ENCODE measurements at places on chromosomes 6 and 20. TPM values are rescaled to one million over a fixed set of nuclear protein-coding genes. Genes with fewer than 3 reads are reported as not detected.

Gene TRIM31
- polyA plus RNA-seq = not detected

Gene IYD
- not detected for polyA plus RNA-seq

Gene LHFPL5
- not detected for polyA plus RNA-seq

Gene SYTL3
- polyA plus RNA-seq = 8.0 TPM

Gene FOXF2
- 0.15 TPM for polyA plus RNA-seq

Gene PM20D2
- polyA plus RNA-seq = 3.2 TPM

Gene PSMB1
- polyA plus RNA-seq = 226 TPM

Gene C20orf144
- polyA plus RNA-seq = 0.03 TPM

Gene OR12D3
- not detected for polyA plus RNA-seq

Gene SUMO4
- polyA plus RNA-seq = 0.06 TPM

Gene ADGB
- not detected for polyA plus RNA-seq

Gene MATN4
- polyA plus RNA-seq = not detected

Gene PNPLA1
- polyA plus RNA-seq = not detected

DNA sequence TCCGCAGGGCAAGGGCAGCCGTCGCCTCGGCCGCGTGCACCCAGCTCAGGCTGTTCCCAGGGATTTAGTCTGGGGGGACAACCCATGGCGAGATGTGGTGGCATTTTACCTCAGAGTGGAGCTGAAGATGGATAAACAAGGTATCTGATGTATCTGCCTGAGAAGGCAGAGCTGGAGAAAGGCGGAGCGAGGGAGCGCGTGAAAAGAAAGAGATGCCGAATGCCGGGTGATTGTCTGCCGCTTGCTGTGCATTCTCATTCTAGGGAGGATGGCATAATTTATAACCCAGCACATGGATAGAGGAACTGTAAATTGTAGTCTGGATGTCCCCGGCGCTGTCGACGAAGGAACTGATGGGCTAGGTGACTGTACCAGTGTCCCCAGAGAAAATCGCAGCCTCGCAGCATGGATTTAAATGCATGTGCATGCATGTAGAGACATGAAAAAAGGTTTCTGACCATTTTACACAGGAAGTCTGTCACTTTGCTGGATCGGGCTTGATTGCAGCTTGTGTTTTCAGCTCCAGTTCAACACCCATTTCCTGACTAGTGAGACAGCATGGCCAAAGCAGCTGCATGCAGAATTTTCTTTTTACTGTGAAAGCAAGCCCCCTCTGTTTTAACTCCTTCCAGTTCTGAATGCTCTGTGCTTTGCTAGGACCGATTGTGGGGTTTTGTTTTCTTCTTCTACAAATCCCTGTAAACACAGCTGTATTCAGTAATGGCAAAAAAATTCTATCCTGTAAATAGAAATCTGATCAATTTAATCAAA, 149.7 kb downstream of the PRL start:
- no peak for DNase-seq

GRCh38 chr20:1625083-1625690, 5.4 kb upstream of the SIRPB1 start:
- no peak for DNase-seq

- no peak for DNase-seq
Measured at GRCh38 chr20:45038745-45039474, 62.0 kb downstream of the KCNS1 start.

GRCh38 chr6:159462431-159462830, 230.6 kb downstream of the SOD2 start:
- no peak for DNase-seq

GRCh38 chr6:71028236-71028876, 71.5 kb upstream of the B3GAT2 start:
- DNase-seq = no peak

DNA sequence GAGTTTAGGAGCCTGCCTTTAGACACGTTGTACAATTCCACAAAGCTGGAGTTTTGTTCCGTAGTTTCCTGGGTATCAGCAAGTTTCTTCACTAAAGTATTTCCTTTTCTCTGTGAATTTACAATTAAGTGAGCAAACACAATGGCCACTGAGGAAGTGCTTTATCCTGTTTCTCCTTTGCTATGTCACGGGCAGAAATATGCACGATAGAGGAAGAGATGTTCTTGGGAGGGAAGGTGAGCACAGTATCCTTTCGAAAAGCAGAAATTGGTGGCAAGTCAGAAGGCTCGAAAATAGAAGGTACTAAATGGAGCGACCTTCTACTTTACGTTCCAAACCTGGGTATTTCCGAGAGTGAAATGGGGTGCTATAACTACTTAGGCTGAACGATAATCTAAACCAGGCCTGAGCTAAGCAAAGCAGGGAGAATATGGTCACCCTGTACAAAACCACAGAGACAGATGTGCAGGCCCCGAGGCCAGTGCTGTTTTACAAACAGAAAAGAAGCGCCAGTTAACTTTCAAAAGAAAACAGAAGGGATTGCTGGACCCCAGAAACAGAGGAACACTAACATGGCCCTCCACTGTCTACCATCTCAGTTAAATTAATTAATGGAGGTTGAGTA, 259.6 kb downstream of the TBC1D7 start:
- DNase-seq = no peak

DNA sequence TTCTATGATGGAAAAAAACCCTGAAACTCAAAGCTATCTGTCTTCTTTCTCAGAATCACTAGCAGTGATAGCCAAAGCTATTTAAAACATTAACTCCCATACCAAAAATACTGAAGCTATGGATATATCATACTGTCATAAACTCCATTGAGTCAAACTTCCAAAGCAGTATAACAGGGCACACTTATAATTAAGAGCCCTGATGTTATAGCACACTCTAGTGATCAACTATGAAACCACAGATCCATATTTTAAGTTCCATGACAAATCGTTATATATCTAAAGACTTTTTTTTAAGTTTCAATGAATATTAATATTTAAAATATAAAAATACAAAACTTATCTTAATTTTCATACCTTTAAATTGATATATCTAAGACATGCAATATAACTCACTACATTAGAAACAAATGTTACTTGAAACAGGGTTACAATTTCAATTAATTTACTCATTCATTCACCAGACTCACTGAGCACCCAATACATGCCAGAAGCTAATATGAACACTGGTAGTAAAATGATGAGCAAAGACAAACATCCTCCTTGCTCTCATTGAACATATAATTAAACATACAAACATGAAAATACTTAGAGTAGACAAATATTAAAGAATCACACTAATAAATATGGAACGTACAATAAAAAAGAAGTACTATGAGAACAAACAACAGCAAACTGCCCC, 69.3 kb downstream of the IBTK start:
- no peak for DNase-seq

DNA sequence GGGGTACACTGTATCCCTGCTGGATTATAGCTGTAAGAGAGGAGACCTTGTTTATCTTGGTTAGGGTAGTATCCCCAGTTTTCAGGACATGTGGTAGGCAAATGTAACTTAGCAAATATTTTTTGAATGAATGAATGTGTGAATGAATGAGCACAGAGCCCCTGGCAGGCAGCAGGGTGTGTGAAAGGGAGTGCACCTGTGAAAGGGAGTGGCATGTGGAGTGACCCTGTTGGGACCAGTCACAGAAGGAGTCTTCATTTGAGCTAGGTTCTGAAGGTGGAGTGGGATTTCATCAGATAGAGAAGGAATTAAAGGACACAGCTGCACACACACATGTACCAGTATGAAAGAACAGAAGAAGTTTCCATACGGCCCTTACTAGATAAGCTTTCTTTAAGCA, 4.9 kb downstream of the SMAP1 start:
- DNase-seq = no peak

DNA sequence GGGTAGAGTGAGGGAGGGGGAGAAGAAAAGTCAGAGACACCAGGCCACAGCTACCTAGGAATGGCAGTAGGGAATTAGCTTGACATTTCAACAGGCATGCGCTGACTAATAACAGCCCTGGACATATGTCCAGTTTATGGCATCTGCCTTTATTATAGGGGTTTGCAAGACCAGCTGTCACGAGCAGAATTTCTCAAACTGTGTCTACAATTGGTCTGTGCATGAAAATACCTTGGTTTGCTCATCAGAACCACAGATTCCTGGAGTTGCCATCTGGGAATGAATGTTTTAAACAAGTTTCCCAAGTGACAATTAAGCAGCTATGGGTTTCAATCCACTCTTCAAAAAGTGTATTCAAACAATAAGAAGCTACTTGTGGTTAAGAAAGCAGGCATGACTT, 110.3 kb upstream of the ENPP5 start:
- DNase-seq = no peak

DNA sequence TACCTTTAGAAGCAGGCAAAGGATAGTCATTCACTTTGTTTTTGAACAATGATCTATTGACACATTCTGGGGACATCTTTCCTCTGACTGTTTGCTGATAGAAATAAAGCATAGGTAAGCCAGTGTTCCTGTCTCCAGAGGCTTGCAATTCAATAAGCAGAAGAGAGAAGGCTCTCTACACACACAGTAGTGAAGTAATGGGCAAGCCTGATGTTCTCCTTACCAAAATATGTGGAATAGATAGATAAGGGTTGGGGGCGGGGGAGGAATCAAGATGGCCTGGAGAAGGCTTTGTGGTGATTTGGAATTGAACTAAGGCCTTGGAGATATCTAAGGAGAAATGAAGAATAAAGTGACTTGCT, 27.3 kb downstream of the PAQR8 start:
- no peak for DNase-seq

- no peak for DNase-seq
Measured at GRCh38 chr20:59360934-59361333, 60.5 kb downstream of the EDN3 start.

GRCh38 chr6:154140743-154141142, 101.7 kb downstream of the OPRM1 start:
- no peak for DNase-seq

DNA sequence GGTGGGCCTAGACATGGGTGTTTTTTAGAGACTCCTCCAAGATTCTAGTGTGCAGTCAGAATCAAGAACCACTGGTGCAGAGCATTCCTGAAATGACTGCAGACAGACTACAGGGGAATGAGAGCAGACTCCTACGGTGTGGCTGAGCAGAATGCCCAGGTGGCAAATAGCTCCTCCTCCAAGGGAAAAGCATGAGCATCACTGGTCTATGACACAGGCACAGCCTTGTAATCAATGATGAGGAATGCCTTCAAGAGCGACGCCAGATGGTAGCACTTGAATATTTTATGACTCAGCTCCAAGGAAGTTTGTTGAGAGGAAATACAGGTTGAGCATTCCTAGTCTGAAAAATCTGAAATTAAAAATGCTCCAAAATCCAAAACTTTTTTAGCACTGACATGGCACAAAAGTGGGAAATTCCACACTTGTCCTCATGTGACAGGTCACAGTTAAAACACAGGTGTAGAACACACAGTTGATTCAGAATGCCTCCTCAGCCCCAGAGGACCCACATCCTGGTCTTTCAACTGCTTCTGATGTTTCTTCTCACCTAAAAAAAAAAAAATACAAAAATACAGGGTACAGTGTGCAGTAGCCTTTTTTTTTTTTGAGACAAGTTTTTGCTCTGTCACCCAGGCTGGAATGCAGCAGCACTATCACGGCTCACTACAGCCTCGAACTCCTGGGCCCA, 10.6 kb upstream of the FAM8A1 start:
- no peak for DNase-seq

DNA sequence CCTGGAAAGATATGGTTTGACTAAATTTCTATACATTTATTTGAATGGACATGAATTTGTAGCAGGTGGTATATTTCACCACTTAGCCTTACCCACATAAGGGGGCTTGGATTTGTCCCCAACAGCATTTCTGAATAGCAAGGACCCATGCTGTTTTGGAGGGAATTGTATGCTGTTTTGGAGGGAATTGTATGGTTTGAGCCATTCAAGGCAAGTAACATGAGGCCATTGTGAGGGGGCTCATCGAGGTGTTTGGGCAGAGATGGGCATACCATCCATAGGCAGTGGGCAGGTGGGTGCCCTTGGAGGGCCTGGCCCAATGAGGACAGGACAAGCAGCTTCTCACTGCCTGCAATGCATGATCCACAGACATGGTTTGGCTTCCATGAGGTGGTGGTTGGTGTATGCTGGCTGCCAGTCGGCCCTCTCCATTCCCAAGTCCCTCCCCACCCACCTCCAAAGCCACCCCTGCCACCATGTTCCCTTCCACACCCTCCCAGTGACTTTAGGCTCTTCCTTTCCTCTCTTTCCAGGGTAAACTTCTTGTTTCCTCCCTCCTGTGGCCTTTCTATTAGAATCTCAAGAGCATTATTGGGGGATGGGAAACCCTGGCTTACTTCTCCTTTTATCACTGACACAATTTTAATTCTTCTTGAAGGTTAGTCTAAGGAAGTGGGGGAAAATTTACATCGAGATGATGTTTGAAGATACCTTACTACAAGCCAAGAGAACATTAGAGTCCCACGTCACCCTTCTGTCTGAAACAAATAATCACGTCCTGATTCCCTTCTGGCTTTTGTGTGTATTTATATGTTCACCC, 13.2 kb upstream of the PXDC1 start:
- no peak for DNase-seq

- no peak for DNase-seq
Measured at GRCh38 chr6:35223396-35223795, 9.6 kb downstream of the SCUBE3 start.

- DNase-seq = no peak
Measured at GRCh38 chr6:139927236-139927635, 552.8 kb upstream of the CITED2 start.

- DNase-seq = peak; percentile 66
Measured at GRCh38 chr6:7108196-7108963, 619 bp downstream of the RREB1 start.

GRCh38 chr6:7697820-7698623, 27.9 kb upstream of the BMP6 start:
- peak; percentile 18 for DNase-seq

DNA sequence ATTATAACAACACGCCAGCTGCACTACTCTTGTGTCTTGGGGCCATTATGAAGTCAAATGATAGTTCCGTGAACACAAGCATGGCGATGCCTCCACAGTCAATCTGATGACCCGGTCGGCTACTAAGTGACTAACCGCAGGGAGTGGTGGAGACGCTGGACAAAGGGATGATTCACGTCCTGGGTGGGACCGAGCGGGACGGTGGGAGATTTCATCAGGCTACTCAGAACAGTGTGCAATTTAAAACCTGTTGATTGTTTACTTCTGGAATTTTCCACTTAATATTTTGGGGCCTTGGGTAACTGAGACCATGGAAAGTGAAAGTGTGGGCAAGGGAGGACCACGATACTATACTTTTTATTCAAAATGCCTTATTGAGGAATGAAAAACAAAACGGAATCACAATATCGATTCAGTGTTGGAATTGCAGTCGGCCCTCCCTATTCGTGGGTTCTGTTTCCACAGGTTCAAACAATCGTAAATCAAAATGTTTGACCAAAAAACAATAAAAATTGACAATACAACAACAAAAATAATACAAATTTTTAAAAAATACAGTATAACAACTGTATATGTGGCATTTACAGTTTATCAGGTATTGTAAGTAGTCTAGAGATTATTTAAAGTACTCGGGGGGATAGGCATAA, 66.5 kb downstream of the MYLK4 start:
- DNase-seq = no peak

- DNase-seq = no peak
Measured at GRCh38 chr20:53224851-53225250, 252.7 kb downstream of the TSHZ2 start.

DNA sequence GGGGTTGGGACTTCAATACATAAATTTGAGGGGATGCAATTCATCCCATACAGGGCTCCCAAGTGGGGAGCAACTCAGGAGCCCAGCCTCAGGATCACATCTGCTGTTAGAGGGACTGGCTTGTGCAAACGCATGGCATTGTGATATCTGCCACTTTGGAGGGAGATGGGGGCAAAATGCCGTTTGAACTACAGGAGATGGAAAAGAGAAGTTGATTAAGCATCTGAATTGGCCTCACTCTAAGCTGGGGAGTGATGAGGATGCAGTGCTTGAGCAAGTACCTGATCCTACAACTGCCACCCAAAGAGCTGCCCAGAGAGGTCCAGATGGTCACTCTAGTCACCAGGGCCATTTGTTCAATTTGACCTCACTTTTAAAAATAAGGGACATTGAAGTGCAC, 2.0 kb downstream of the LY86 start:
- DNase-seq = no peak

All from heart right ventricle (tissue), 16 donors.